ENCODE measurements at places on chromosomes 1 and 21. TPM values are rescaled to one million over a fixed set of nuclear protein-coding genes. Genes with fewer than 3 reads are reported as not detected.

ATP1A2 gene
- 5.0 TPM for polyA plus RNA-seq

- DNase-seq, result no peak
Observed at GRCh38 chr1:208888376-208888775, 644.2 kb upstream of the PLXNA2 start.

- DNase-seq, result no peak
Observed at GRCh38 chr1:56397811-56398231, 181.5 kb downstream of the PLPP3 start.

DNA sequence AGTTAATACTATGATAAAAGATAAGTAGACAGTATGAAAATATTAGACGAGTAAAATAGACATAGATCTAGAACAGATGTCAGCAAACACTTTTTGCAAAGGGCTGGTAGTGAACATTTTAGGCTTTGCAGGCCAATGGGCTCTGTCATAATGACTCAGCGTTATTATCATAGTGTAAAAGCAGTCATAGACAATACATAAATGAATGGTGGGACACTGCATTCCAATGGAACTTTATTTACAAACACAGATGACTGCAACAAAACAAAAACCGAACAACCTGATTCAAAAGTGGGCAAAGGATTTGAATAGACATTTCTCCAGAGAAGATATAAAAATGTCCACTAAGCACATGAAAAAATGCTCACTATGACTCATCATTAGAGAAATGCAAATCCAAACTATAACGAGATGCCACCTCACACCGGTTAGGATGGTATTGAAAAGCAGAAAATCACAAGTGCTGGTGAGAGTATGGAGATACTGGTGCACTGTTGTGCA lies 7.3 kb downstream of the GSTM5 start:
- no peak for DNase-seq

ANXA9 gene
- 21.5 TPM for polyA plus RNA-seq

FAM163A gene
- polyA plus RNA-seq, result 0.66 TPM

DNA sequence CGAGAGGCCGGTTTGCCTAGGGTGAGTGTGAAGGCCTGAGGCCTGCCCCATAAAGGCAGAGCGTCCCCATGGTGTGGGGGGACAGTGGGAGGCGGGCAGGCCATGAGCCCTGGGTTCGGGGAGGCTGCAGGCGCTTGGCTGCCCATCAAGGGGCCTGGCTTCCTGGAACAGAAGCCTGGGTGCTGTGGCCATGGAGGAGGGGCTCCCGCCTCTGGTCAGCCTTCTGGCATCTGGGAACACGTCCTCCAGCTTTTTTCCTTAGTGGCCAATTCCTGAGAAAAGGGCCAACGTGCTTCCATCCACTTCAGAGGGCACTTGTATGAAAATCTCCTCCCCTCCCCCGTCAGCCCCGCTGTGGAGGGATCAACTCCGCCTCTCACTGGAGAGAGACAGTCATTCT lies 58.7 kb downstream of the PRDM16 start:
- DNase-seq, result no peak

GRCh38 chr1:227073786-227074185 lies 133.7 kb downstream of the COQ8A start:
- no peak for DNase-seq

MYCL gene
- 10.2 TPM for polyA plus RNA-seq

DNA sequence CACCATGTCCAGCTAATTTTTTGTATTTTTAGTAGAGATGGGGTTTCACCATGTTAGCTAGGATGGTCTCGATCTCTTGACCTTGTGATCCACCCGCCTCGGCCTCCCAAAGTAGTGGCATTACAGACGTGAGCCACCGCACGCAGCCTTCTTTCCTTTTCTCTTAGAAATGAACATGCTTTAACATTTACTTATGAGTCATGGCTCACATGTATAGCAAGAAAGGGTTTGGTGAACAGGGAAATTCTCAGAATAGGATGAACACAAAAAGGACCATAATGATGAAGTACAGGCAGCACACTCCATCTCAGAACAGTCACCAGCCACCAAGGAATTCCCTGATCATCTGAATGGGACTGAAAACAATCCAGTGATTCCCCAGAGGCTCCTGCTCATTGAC lies 9.4 kb upstream of the VAMP4 start:
- no peak for DNase-seq

- no peak for DNase-seq
Observed at GRCh38 chr1:204801211-204801610, 69.5 kb upstream of the NFASC start.

GRCh38 chr1:180136331-180136967 lies 18.2 kb upstream of the QSOX1 start:
- no peak for DNase-seq

CAP1 gene
- polyA plus RNA-seq, result 199 TPM

GRCh38 chr1:12566484-12567287 lies 51.3 kb downstream of the DHRS3 start:
- no peak for DNase-seq

All from left renal pelvis (tissue), 4 donors.